ENCODE measurements at places on chromosomes 5 and 9.

DNA sequence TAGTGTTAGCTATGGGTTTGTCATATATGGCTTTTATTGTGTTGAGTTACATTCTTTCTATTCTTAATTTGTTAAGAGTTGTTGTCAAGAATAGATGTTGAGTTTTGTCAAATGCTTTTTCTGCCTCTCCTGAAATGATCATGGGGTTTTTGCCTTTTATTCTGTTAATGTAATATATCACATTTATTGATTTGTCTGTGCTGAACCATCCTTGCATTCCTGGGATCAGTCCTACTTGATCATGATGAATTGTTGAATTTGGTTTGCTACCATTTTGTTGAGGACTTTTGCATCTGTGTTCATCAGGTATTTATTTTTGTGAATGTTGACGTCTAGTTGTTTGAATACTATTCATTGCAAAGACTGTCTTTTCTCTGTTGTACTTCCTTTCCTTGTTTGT lies 23.9 kb downstream of the RIC1 start:
- DNase-seq = no peak

DNA sequence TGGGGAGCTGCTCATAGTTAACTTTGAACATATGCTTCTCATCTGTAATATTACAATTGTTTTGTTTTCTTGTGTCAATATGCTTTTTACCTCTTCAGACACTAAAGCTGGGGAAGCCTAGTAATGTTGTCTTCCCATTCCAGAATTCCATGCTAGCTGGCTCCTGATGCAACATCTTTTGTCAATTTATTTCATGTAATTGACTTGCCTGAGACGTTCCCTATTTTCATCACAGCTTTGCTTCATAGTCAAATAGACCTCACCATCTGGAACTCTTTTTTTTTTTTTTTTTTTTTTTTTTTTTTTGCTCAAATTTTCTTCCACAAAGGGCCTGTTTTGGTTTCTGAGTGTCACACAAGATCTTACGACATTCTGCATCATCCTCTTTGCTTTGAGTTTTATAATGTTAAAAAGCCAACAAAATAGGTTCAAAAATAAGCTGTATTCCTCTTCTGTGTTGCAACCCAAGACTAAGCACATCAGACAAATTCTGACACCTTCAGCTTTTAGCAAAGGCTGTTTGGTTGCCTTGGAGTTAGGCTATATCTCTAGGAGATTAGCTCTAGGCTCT lies 235.2 kb downstream of the NR3C1 start:
- DNase-seq = no peak

- no peak for DNase-seq
These were observed 5.9 kb upstream of the FRMD3 start for GRCh38 chr9:83544002-83544698.

DNA sequence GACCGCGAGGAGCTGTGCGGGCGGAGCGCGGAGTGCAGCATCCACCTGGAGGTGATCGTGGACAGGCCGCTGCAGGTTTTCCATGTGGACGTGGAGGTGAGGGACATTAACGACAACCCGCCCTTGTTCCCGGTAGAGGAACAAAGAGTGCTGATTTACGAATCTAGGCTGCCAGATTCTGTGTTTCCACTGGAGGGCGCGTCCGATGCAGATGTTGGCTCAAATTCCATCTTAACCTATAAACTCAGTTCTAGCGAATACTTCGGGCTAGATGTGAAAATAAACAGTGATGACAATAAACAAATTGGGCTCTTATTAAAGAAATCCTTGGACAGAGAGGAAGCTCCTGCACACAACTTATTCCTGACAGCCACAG lies 590 bp downstream of the PCDHA6 start:
- DNase-seq = no peak

- DNase-seq = no peak
These were observed 449.5 kb upstream of the TRPC7 start for GRCh38 chr5:136814619-136815378.

DNA sequence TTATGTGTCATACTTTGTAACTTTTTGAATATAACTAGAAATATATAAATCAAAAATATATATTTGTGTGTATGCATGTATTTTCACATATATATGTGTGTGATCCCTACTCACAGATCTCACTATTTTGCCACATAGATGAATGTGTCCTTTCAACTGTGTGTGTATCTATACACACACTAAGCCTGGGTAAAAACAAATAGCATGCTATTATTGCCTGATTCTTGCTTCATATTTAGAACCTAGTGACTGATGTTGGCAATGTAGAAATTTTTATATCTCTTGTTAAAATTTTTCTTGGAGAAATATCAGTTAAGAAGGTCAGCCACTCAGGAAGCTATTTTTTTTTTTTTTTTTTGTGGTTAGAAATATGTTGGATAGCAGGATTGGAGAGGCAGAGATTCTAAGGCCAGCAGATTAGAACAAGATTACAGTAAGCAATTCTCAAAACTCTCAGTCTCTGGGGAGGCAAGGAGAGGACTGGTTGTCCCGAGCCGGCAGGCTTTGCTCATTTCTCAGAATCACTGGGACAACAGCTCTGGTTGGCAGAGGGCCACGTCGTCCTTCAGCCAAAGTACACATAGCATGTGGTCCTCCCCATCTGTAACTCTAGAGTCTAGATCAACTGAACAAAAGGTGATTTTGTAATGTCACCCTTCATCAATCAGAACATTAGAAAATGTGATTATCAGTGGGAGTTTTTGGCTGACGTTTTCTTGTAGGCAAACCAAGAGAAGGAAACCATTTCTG lies 19.7 kb downstream of the C6 start:
- no peak for DNase-seq

- DNase-seq = no peak
These were observed 23.4 kb upstream of the PAM start for GRCh38 chr5:102731693-102732092.

DNA sequence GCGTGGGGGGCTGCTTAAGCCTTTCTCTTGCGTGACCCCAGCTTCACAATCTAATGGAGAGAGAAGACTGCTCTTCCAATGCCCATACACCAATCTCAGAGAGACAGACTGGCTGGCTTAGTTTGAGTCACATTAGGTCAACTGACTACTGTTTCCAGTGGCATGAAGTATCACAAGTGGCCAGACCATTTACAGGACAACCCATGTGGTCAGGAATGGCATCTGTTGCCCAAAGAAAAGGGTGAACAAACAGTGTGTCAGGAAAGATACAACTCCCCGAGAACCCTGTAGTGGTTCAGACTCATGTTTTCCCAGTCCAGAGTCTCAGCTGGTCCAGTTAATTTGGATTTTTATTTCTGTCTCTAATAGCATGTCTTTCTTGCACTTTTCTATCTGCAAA lies 177.4 kb upstream of the IL12B start:
- DNase-seq = no peak

GRCh38 chr9:13113751-13114150 lies 165.7 kb downstream of the MPDZ start:
- DNase-seq = no peak
